Fibroblast of skin of scalp (primary cell): ENCODE measurements at places on chromosomes 11 and 22.

GRCh38 chr11:6900327-6900999 is 8.2 kb upstream of the OR2D2 start:
- no peak for DNase-seq

DNA sequence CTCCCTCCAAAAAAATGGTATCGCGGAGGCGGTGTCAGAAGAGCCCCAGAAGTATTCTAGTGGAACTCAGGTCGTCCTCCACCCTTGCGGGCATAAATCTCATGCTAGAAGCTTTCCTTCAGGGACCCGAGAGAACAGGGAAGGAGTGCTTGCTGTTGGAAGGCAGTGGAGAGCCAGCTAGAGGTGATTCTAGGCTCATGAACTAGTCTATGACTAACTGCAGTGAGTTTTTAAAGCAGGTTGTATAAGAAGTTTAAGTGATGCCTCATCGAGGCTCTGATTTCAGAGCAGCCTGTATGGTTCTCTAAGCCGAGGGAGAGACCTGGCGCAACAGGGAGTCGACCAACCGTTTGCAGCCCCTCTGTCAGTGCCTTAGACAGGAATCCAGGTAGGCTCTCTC is 85.7 kb downstream of the TBC1D22A start:
- no peak for DNase-seq

GRCh38 chr11:60838132-60838531 is 3.8 kb upstream of the CCDC86 start:
- peak; percentile 23 for DNase-seq

DNA sequence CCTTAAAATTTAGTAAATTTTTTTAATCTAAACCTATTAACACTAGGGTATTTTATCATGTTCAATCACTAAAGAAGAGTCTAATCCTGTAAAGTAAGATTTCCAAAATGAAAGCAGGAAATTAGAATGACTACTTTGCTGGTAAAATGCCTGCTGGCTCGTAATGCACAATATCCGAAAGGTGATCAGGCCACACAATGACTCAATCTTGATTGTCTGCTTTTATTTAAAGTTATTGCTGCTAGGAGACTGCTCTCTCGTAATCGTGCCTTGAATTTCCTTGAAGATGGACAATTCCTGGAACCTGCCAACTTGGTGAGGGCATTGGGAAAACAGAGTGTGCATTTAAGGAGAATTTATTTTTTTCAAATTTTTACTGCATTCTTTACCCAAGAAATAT is 1786.5 kb upstream of the RAG2 start:
- no peak for DNase-seq

GRCh38 chr22:48736593-48737460 is 1090.8 kb downstream of the BRD1 start:
- DNase-seq: no peak

GRCh38 chr11:85759915-85760314 is 51.0 kb downstream of the SYTL2 start:
- DNase-seq: peak; percentile 92

GRCh38 chr11:131816051-131816450 is 445.6 kb downstream of the NTM start:
- DNase-seq: peak; percentile 18

GRCh38 chr11:2881076-2881980 is 4.2 kb downstream of the CDKN1C start:
- DNase-seq: no peak

GRCh38 chr22:36301384-36301828 is 48.5 kb downstream of the APOL1 start:
- peak; percentile 50 for DNase-seq

DNA sequence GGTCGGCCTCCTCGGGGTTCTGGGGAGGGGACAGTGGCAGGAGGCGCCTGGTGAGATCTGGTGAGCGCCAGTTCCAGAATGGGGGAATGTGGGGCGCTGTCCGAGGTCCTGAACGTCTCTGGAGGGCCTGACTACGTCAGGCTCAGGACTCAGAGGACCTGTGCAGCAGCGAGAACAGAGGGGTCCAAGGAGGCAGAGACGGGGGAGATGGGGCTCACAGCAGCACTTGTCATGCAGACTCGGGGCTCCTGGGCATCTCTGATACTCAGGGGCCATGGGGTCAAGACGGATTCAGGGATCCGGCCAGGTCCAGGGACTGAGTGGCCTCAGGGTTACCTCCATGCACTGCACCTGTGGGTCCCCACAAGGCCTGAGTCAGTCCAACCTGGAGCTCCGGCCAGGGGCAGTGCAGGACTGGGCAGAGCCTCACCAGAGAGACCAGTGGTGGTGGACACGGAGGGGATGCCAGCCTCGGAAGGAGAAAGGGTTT is 92.2 kb downstream of the BRD1 start:
- DNase-seq: peak; percentile 17

GRCh38 chr11:35214792-35215193 is 75.8 kb downstream of the CD44 start:
- DNase-seq: peak; percentile 99

GRCh38 chr22:26542831-26543230 is 30.6 kb upstream of the TFIP11 start:
- no peak for DNase-seq

GRCh38 chr11:111557425-111558111 is 17.0 kb downstream of the LAYN start:
- peak; percentile 99 for DNase-seq

DNA sequence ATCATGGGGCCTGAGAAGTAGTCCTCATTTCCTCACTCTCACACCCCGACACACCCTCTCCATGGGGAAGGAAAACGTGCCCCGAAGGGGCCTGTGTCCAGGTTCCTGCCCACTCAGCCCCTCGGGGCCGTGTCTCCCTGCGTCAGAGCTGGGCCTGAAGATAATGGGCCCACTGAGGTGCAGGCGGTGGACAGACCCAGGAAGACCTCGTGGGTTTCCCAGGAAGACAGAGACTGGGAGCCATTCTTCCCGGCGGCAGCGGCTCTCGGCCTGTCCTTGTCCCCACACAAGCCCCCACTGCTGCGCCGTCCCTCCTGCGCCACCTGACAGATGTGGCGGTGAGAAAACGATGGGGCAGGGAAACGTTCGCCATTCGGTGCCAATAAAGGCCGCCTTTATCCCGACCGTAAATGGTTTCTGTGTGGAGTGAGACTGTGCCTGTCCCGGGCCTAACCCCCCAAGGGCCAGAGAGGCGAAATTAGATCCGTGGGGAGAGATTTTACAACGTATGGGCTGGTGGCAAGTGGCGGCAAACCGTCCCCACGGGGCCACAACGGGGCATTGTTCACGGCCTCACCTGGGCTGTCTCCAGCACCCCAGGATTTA is 89.0 kb downstream of the CDKN1C start:
- DNase-seq: no peak

DNA sequence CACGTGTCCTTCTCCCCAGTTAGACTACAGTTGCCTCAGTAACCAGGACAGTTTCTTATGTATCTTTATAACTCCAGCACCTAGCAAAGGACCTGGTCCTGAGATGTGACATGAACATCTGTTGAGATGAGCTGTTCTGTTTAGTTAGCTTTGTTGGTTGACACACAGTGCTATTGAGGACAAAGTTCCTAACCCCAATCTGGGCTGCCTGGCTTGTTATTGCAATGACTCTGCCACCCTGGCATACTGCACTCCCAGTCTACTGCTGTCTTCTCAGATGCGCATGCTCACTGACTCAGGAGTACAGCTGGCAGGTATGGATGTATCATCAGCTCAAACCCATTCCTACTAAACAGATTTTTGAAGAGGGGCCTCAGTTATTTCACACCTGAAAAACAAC is 7.4 kb downstream of the DESI1 start:
- DNase-seq: no peak

- DNase-seq: peak; percentile 47
Measured at GRCh38 chr11:119461229-119461963, 38.4 kb upstream of the THY1 start.

- DNase-seq: no peak
Measured at GRCh38 chr11:77479746-77480352, 6.0 kb upstream of the PAK1 start.

GRCh38 chr11:30991802-30992512 is 377.6 kb downstream of the DCDC1 start:
- no peak for DNase-seq

DNA sequence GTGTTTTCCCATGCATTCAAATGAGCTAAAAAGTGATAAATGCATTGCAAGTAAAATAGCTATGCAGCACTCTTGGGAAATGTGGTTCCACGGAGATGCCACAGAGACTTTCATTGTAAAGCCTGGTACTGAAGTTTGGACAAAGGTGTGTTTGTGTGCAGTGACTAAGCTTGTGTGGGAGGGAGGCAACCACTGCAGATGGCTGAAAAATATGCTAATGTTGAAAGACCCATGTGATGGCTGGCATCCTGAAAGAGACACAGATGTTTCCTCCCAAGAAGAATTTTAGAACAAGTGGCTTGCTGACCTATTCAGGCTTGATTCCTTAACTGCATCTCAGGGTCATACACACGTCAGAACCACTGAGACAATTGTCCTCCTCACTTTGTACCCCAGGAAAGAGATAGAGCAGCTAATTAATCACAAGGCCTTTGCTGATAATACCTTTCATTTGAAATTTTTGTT is 73.8 kb downstream of the FAM76B start:
- peak; percentile 35 for DNase-seq

GRCh38 chr11:88301488-88302140 is 35.9 kb downstream of the CTSC start:
- no peak for DNase-seq

- DNase-seq: no peak
Measured at GRCh38 chr11:75324189-75324588, 27.3 kb downstream of the ARRB1 start.

DNA sequence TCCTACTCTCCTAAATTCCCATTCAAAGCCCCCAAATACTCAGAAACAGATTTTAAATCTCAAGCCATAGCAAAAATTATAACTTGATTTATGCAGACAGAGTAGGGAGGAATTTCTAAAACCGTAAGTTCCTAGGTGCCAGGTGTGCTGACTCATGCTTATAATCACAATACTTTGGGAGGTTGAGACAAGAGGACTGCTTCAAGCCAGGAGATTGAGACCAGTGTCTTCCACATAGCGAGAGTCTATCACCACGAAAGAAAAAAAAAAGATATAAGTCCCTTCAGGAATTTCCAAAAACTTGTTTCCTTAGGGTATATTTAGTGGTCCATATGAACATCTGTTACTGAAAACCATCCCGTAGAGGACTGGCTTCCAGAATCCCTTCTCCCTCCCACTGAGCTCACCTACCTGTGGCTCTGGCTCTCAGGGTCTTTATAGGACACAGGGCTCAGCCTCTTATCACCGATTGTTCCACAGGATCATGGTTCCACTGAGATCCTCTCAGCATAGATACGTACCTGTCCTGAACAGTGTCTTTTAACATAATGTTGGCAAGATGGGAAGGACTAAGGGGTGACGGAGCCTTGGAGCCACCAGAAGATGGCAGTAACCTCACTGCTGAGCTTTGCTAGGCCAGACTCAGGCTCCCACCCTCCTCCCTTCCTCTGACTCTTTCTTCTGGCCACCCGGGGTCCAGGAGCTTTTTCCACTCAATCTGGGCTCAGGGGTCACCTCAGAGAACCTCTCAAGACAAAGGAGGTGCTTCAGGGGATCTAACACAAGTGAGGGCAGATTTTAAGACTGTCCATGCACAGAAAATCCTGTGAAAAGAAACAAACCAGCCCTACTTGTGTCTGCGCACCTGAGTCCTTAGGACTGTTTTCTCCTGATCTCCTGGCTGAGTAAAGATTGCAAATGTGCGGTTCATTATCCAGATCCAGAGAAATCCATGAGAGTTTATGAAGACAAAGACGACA is 117.5 kb upstream of the TOP3B start:
- DNase-seq: no peak

DNA sequence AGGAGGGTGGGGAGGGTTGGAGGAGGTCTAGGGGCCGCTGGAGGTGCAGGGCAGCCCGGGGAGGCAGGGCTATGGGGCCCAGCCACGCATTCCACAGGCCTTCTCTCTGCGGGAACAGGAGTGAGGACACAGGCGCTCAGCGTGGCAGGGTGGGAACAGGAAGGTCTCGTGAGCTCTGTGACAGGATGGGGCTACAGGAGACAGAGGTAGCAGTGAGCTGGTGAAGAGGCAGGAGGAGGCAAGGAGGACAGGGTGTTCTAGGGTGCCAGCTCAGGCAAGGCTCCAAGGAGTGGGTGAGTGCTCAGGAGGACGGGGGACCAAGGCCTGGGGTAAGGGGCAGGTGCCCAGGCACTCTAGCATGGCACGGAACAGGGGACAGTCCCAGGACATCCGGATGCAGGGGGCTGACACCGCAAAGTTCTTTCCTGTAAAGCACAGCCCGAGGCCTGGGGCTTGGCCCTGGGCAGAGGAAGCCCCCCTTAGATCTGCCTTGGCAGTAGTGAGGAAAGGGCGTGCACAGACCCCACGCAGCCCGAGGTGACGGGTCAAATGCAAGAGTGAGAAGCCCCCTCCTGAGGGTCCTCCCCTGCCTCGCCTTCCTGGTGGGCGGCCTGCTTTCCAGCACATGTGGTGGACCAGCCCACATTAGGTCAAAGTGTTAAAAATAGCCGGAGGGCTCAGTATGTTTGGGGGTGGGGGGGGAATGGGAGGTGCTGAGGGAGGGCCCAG is 4.7 kb upstream of the NEAT1 start:
- no peak for DNase-seq

DNA sequence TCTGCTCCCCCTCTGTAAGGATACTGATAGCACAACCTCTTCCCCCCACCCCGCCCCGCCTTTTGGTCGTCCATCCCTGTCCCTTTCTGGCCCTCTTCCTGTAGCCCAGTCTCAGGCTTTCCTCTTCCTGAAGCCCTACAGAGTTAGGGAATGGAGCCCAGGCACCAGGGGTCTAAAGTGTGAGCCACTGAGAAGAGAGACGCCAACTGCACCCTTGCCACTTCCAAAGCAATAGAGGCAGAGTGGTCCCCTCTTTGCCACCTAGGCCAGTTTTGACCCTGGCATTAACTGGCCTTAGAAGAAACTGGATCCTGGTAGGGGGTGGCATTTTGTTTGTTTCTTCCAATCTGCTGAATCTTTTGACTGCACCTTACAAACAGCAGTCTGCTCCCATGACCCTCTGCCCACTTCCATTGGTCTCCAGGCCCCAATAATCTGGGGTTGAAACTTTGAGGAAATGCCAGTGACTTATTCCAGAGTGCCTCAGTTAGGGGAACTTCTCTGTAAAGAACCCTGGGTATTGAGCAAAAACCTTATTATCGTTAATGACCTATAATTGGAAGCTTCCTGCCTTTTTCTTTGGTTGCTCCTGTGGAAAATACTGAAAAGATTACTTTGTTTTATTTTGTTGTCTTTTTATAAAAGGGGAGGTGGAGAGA is 9.7 kb upstream of the GRK2 start:
- no peak for DNase-seq

DNA sequence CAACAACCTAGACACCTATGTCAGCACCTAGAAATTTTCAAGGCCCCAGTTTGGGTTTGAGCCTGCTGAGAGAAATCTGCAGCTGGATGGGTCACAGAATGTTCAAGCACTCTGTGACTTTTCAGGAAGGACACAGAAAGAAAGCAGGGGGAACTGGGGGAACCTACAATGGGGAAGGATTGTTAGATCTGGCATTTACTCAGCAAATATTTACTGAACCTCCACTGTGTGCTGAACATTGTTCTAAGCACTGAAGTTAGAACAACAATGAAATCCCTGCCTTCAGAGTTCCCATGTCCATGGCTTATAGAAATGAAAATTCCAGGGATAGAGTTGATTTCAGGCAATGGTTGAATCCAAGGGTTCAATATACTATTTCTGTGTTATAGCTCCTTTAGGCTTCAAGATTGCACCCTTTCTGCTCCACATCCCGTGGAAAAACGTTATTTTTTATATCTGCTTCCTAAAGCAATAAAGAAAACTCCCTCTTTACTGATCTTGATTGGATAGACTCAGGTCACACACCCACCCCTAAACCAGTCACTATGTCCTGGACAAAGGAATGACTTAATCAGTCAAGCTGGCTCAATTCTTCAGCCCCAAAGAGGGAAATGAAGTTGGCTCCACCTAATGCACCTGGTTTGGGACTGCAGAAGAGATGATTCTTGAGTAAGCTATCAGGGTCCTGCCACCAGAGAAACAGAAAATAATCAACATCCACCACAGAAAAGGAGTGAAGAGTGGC is 95.1 kb downstream of the OR5AK2 start:
- no peak for DNase-seq
